Mammary epithelial cell (primary cell): ENCODE measurements at places on chromosomes 1 and 21.
A peak's percentile ranks its signal among the peaks of the same experiment; 100 is the strongest.

GRCh38 chr1:13702425-13703127, 2.6 kb downstream of the PRDM2 start:
- no peak for DNase-seq

- DNase-seq: no peak
Observed at GRCh38 chr1:70674941-70675685, 264.0 kb downstream of the CTH start.

- no peak for DNase-seq
Observed at GRCh38 chr1:45187725-45188124, 18.7 kb downstream of the ZSWIM5 start.

GRCh38 chr1:225362805-225363204, 65.0 kb downstream of the LBR start:
- DNase-seq: no peak

GRCh38 chr21:44910229-44911067, 10.3 kb downstream of the ITGB2 start:
- DNase-seq: no peak

DNA sequence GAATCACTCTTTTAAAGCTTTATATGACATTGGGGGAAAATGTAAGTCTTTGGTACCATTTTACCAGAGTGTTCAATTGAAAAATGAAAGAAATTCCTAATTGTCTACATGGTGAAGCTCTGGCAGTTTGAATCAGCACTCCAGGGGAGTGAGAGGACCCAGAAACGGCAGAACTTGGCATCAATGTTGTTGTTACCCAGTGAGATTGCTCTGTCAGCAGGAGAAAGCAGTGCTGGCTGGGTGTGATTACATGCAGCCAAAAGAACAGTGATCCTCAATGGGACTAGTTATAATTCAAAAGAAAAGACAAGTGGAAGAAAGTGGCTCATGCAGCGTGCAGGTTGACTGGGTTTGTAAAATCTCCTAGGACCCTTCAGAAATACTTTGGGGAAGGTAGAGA, 206.4 kb downstream of the PTPRC start:
- DNase-seq: no peak

DNA sequence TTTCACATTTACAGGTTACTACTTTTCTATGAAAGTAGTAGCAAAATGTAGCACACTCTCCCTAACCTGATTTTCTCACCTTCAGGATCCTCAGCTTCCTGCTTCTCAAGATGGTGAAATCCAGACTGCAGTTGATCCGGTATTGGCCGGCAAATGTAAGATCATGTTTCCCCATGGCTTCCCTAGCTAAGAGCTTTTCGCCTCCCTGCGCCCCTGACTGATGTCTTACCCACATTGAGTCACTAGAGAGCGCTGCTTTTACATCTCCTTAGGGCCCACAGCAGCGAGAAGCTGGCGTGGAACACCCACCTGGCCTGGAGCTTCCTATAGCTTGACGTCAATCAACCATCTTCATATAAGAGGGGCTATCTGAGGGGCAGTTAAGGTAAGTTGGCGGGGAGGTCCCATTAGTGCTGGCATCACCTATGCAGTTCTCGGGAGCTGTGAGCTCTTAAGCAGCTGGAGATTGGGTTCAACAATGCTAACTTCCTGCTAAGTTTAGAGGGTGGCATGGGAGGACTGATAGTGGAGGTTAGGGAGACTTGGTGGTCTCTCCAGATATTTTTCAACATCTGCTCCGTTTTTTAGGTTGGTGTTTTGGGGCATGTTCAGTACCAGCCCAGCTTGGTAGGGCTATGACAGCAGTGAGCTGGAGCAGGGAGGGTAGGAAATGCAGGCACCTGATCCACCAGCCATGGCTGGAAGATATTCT, 5.5 kb downstream of the PTPN7 start:
- DNase-seq: peak; percentile 19
